ENCODE measurements at places on chromosomes 4 and X.

DNA sequence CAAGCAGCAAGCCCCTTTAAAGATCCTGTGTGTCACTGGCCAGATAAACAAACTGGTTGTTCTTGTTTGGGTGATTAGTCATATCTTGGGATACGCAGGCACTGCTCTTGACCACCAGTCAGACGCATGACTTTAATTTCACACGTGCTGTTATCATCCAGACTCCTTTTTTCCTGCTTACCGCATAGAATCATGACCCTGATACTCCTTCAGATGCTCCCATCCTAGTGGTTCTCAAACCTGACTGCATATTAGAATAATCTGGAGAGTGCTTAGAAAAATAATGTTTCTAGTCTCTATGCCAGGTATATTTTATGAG is 78.8 kb downstream of the CLDN22 start:
- DNase-seq: no peak

- no peak for DNase-seq
Measured at GRCh38 chr4:173909294-173909693, 374.2 kb downstream of the FBXO8 start.

DNA sequence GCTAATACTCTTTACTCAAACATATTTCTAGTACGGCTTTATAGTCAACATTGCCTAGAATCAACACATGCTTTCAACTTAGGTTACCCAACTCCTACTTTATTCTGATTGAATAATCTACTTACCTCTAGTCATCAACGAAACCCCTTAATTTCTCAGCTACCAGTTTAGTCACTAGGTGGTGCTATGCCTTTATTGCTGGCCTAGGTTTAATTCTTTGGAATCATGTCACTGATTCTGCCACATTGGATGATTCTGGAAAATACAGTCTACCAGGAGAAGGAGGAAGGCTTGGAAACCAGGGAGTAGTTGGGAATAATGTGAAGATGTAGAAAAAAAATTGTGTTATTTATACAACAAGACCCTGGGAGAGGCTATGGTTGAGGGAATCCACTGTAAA is 167.7 kb downstream of the DCAF12L2 start:
- DNase-seq: no peak

DNA sequence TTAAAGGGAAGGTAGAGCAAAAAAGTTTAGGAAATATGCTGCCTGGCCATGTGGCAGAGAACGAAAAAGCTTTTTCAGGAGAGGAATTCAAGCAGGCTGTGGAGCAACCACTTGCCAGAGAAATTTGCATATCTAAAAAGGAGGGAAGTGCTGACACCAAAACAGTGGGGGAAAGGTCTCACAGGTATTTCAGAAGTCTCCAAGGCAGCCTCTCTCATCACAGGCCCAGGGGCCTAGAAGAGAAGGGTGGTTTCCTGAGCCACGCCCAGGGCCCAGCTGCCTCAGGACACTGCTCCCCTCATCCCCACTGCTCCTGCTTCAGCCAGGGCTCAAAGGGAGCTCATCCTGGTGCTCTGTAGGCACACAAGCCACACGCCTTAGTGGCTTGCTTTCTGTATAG is 29.9 kb upstream of the STS start:
- no peak for DNase-seq
